Choroid plexus epithelial cell (primary cell): ENCODE measurements at places on chromosomes 3 and 15.

GRCh38 chr3:194058189-194058571 lies 77.8 kb upstream of the HES1 start:
- DNase-seq = peak; percentile 71

DNA sequence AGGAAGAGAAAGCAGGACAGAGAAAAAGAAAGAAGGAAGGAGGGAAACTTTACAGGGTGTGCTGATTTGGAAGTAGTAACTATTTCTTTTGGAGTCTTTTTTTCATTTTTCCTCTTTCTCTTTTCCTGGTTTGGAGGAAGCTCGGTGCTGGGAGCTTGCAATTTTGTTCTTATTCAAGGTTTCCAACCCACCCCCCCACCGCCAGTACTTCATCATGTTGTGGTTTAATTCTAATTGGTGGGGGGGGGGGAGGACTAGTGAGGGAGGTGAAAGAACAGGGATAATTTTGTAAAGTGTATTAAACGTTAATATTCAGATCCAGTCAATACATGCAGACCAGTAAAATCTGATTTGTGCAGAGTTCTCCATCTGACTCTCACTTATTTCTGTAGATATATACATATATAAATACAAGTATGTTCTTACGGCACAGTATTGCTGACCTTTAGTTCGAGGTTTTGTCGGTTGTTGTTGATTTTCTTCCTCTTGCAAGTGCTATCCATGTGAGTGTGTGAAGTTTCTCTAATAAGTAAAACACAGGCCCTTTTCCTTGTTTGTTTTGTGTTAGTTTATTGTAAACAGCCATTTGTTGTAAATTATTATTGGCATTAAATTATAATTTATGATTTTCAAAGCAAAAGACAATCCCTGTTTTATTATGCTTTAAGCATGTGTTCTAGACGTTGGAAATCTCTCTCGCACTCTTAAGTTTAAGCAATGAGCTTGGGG lies 9.3 kb downstream of the NR2F2 start:
- DNase-seq = peak; percentile 38

DNA sequence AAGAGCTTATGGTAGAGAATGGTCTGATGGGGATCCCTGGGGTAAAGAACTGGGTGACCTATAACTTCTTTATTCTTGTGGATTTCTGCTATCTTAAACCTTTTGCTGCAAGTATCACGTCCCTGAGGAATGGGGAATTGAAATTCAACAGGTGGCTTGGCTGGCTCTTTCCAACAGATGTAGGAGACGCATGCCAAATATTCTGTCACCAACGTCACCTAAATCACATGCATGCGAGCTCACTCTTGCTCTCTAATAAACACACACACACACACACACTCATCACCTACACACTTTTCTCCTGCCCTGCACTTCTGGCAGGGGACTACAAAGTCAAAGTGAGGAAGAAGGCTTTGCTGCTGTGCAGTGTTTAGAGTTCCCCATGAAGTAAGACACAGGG lies 145.8 kb upstream of the NECTIN3 start:
- DNase-seq = no peak

DNA sequence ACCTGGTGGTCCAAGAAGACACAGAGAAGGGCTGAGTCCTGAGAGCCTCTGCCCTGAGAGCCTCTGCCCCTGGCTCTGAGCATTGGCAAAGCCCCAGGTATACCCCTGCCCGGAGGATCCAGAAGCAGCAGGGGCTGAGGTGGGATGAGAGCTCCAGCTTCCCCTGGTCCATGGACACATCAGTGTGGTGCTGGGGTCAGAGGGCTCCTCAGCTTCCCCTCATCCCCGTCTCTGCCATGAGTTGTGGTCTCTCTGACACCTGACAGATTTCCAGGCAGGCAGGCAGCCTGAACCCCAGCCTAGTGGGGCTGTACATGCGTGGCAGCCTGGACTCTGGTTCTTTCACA lies 3.5 kb upstream of the KLF15 start:
- DNase-seq = no peak

- peak; percentile 96 for DNase-seq
Observed at GRCh38 chr15:101124731-101125451, 127.0 kb downstream of the CHSY1 start.

DNA sequence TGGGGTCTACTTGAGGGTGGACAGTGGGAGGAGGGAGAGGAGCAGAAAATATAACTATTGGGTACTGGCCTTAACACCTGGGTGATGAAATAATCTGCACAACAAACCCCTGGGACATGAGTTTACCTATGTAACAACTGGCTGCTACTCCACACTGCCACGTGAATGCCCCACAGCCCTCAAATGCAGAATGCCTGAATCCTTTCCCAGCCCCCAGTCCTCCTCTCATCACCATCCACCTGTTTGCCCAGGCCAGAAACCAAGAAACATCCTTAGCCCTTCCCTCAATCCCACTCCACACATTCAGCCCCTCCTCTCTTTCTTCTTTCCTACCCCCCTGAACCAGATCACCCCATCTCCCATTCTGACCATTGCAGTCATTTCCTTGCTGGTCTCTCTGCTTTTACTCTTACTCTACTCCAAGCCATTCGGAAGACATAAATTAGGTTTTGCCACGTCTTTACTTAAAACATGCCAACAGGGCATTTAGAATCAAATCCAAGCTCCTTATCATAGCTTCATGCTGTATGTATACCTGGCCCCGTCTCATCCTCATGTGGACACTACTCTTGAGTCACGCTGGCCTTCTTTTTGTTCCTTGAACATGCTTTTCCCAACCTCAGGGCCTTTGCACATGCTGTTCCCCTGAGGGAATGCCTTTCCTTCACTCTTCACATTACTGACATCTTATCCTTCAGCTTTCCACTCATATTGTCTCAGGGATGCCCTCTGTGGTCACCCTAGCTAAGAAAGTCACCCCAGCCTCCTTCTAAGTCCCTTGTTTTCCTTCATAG lies 137.5 kb upstream of the ABHD17C start:
- DNase-seq = no peak

GRCh38 chr3:166713787-166714186 lies 666.3 kb downstream of the ZBBX start:
- DNase-seq = no peak

GRCh38 chr3:32175607-32176197 lies 62.8 kb upstream of the CMTM8 start:
- DNase-seq = peak; percentile 80

DNA sequence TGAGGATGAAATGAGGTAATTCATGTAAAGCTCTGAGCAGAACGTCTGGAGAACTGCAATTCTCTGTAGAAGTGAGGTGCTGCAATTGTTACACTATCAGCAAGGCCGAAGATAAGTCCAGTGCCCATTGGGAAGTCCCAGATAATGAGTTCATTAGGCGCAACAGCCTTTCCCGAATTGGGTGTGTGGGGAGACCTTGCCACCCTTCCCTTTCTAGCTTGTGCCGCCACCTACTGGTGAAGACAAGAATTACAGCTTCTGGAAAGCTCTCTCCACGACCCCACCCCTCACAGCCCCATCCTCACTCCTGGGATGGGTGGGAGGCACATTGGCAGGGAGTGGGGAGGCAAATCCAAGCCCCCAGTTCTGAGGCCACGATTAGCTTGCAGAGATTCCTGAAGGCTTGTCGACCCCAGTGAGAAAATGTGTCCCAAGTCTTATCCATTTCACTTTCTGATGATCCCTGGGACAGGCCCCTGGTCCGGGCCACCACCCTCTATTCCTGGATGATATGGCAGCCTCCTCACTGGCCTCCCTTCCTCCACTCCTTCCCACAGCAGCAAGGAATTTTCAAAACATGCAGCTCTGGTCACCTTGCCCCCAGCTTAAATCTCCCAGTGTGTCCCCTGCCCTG lies 36.4 kb downstream of the FAM3D start:
- DNase-seq = peak; percentile 68

GRCh38 chr15:28996289-28996688 lies 110.5 kb downstream of the APBA2 start:
- no peak for DNase-seq

DNA sequence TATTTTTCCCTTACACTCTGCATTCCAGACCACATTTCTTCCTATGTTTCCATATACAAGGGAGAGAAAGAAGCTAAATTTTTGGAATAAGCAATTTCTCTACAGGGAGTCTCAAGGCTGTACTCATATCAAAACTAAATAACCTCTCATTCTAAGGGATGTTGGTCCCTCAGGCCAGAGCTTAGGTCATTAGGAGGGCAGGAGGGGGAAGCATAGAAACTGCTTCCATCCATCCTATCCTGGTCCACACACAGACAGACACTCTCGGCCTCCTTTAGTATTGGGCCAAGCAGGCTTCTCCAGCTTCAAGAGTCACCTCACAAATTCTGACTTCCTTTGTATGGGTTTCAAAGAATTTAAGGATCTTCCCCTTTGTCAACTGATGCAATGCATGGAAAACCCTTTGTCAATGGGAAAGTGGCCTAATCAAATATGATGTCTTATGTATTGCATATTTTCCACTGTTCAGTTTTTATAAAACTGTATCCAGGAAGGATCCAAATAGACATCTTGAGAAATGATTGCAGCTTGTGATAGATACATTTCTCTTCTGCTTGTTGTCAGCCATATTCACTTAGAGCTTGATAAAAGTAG lies 140.7 kb upstream of the RARB start:
- DNase-seq = no peak

DNA sequence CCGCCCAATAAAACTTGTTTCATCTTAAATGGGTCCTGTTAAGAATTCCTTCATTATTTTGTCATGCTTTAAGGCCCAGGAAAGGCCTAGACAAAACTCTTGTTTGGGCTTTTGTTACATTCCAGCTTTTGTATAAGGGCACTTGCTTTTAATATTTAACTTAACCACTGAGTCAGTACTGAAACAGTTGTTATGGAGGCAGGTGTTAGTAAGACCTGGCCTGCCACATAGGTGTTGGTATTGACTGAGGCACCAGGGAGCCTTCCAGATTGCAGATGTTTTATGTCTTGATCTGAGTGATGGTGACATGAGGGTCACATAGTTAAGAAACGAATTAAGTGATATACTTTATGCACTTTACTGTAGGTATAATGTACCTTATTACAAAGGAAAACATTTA lies 274.9 kb upstream of the TGFBR2 start:
- no peak for DNase-seq

GRCh38 chr3:66036586-66037148 lies 2.1 kb downstream of the MAGI1 start:
- DNase-seq = peak; percentile 30

- no peak for DNase-seq
Observed at GRCh38 chr3:21013566-21013965, 737.4 kb downstream of the ZNF385D start.

- no peak for DNase-seq
Observed at GRCh38 chr3:134956395-134956794, 161.3 kb downstream of the EPHB1 start.

DNA sequence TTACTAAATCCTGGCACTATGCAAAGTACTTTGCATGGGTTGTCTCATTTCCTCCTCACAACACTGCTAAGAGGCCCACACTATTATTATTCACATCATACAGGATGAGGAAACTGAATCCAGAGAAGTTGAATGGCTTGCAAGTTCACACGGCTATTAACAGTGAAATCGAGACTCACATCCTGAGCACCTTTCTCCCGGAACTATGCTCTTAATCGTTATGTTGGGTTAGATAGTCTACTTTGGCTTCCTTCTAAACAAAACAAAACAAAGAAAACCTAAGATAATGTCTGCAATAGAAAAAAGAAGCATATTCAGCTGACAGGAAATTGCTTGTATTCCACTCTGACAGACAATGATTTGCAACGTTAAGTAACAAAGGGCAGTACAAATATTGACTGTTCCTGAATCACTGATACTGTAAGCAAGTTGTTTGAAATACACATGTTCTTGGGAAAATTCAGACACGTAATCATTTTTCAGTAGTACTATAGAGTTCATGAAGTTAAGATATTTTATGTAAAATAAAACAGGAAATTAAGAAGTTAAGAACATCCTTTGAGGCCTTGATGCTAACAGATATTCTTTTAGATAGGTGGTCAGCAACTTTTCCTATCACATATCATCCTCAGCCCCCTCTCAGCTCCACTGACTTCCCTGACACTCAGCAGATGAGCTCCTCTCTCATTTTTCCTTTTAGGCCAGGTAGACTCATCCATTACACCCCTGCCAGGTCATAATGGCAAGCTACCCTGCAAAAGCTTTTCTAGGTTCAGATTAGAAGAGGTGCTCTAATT lies 40.7 kb downstream of the C2CD4B start:
- DNase-seq = peak; percentile 59

GRCh38 chr3:34102288-34102687 lies 303.9 kb downstream of the PDCD6IP start:
- no peak for DNase-seq

- DNase-seq = no peak
Observed at GRCh38 chr15:41988896-41989572, 16.7 kb upstream of the EHD4 start.
